Stimulated activated CD4-positive, alpha-beta T cell treated with anti-CD3 and anti-CD28 coated beads, Interleukin-1b, Interleukin-23, amount 100 ng/mL, for 1 hour (primary cell): ENCODE measurements at places on chromosomes 6 and 20.

- DNase-seq: no peak
Observed at GRCh38 chr6:149936743-149937142, 5.1 kb upstream of the ULBP2 start.

DNA sequence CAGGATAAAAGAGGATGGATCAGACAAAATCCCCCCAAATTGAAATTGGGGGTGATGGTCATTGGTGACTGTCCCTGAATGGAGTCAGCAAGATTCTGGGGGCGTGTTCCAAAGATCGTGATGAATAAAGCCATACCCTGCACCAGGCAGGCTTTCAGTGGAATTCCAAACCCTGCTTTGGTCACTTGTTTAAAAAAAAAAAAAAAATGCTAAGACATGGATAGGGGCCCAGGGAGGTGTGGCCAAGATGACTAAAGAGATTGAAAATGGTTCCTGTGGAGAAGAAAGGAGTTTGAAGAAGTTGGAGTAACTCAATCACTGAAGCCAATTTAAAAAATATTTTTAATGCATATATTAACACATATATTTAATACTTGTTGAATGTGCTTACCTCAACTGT, 161.4 kb upstream of the KCNG1 start:
- no peak for DNase-seq

- no peak for DNase-seq
Observed at GRCh38 chr6:3571836-3572235, 115.0 kb upstream of the SLC22A23 start.

GRCh38 chr6:18577491-18577890, 190.3 kb downstream of the RNF144B start:
- no peak for DNase-seq

- peak; percentile 44 for DNase-seq
Observed at GRCh38 chr20:2742934-2743559, 50.5 kb downstream of the EBF4 start.

DNA sequence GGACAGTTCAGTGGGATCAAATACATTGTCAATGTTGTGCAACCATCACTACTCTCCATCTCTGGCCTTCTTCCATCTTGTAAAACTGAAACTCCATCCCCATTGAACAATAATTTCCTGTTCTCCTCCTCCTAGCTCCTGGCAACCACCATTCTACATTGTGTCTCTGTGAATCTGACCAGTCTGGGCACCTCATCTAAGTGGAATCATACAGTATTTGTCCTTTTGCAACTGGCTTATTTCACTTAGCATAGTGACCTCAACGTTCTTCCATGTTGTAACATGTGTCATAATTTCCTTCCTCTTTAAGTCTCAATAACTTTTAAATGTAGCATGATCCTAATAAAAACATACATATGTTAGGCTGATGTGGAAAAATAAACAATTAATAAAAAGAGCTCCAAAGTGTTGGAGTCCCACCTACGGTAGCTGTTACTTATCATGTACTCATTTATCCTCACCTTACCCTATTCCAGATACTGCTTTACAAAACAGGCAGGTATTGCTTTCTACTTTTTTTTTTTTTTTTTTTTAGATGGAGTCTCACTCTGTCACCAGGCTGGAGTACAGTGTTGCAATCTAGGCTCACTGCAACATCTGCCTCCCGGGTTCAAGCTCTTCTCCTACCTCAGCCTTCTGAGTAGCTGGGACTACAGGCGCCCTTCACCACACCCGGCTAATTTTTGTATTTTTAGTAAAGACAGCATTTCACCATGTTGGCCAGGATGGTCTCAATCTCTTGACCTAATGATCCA, 91.9 kb downstream of the TNFAIP3 start:
- DNase-seq: no peak

- no peak for DNase-seq
Observed at GRCh38 chr6:148969603-148970061, 222.8 kb downstream of the UST start.

GRCh38 chr20:18839507-18840247, 26.1 kb downstream of the SCP2D1 start:
- no peak for DNase-seq

DNA sequence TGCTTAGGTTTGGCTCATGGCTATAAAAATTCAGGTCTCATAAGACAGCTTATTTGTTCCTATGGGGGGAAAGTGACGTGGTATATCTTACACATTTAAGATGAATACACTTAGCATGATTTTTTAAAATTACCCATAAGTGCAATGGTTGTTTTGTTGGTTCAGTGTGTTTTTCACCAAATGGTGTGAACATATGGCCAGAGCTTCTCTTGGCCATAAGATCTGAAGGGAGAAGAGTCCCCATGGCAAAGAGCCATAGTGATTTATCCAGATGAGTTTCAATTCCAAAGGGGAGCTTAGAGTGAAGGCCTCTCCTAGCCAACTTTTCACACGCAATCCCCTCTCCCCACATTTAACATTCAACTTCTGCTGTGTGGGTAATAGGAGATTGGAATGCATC, 107.6 kb downstream of the TMEM242 start:
- DNase-seq: no peak

DNA sequence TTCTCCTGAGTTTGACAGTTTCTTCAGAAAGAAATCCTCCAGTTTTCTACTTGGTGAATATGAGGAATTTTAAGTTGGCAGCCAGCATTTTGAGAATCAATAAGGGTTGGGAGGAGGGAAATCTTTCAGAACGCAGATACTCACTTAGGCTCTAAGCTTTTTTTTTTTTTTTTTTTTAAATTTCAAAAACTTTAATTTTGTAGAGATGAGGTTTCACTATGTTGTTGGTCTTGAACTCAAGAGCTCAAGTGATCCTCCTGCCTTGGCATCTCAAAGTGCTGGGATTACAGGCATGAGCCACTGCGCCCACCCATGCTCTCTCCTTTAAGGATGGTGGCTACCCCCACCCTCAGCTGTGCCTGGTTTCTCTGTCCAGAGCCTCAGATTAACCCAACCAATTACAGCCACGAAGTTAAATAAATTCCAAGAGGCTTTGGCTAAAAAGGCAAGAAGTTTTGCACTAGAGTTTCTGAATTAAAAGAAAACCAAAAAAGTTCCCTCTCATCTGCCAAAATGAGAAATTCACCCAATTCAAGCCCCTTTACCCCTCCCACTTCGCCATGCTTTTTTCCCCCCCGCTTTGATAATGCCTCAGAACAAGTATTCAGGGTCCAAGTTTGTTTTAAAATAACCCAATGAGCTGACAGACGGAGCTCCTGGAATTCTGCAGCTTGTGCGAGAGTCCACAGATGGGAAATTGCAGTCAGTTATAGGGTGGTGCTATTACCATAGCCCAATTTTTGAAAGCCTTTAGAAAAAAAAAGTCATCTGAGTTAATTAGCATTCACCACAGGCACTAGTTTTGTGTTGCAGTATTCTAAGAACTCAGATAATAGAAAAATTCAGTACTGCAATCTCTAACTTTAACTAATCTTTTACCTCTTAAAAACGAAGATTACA, 94.3 kb upstream of the BEND3 start:
- DNase-seq: no peak

DNA sequence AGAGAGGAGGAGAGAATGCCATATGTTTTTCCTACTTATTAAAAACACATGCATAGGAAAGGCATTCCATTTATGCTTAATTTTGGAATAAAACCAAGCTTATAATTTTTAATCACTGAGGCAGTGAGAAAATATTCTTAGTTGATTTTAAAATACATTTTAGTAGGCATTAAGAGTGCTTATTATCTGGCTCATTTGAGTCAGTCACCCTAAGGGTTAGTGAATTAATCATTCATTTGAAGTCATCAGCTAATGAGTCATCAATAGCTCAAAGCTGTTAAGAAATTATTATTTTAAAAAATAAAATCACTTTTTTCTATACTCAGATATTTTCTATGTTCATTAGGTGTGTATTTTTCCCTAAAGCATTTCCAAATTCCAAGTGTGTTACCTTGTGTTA, 81.6 kb downstream of the TMEM200A start:
- no peak for DNase-seq

DNA sequence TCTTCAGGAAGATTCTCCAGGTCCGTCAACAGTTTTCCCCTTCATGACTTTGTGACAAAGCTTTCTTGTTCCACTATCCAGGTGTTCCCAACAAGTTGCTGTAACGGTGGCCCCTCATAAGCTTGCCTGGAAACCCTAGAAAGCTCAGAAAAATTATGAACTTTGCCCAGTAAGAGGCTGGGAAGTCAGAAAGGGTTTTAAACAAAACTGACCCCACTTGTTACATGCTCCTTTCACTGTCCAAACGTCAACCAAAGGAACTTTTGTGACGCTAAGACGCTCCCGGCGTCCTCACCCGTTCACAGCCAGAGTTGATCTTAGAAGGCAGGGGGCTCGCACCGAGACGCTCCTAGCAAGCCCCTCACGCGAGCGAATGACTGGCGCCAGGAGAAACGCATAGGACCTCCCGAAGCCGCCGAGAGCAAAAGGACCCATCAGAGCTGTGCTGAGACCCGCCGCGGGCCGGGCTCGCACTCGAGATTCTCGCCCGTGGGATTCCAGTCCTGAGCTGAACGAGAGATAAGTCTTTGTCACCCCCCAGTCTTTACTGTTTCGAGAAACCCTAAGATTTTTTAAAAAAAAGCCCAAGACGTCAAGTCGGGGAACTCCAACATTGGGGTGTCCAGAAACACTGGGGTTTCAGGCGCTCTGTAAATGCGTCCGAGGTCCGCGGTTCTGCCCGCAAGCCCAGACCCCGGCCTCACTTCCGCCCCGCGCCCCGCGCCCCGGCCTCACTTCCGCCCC, 544 bp upstream of the ACAT2 start:
- DNase-seq: no peak

- no peak for DNase-seq
Observed at GRCh38 chr6:137492289-137493217, 1.6 kb downstream of the OLIG3 start.

- DNase-seq: no peak
Observed at GRCh38 chr20:21437816-21438215, 40.5 kb upstream of the NKX2-4 start.

GRCh38 chr20:37886851-37887297, 16.1 kb upstream of the VSTM2L start:
- DNase-seq: no peak

- DNase-seq: no peak
Observed at GRCh38 chr6:34671367-34671766, 25.2 kb downstream of the ILRUN start.

DNA sequence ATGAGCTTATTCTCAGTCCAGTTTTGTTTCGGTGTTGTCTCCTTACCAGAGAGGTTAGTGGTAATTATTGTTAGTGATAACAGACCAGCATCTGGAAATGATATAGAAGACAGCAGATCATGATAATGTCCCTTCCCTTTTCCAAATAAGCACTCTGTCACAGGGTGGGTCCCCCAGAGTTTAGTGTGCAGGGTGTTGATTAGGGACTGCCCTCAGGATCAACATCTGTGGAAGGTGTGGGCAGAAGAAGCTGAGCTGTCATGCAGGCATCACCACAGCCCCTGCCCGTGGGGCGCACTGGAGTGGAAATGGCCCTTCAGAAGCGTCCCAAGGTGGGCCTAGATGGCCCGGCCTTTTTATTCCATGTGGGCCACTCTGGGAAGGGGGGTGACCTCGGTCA, 67.6 kb upstream of the DTNBP1 start:
- DNase-seq: no peak

- no peak for DNase-seq
Observed at GRCh38 chr6:84411060-84411629, 183.7 kb upstream of the CEP162 start.

DNA sequence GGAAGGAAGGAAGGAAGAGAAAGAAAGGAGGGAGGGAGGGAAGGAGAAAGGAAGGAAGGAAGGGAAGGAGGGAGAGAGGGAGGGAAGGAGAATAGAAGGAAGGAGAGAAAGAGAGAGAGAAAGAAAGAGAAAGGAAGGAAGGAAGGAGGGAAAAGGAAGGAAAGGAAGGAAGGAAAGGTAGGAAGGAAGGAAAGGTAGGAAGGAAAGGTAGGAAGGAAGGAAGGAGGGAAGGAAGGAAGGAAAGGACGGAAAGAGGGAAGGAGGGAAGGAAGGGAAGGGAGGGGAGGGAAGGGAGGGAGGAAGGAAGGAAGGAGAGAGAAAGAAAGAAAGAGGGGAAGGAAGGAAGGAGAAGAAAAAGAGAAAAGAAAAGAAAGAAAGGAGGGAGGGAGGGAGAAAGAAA, 47.0 kb upstream of the TFAP2A start:
- DNase-seq: no peak

GRCh38 chr20:63814891-63815614, 16.0 kb downstream of the ZBTB46 start:
- DNase-seq: no peak

DNA sequence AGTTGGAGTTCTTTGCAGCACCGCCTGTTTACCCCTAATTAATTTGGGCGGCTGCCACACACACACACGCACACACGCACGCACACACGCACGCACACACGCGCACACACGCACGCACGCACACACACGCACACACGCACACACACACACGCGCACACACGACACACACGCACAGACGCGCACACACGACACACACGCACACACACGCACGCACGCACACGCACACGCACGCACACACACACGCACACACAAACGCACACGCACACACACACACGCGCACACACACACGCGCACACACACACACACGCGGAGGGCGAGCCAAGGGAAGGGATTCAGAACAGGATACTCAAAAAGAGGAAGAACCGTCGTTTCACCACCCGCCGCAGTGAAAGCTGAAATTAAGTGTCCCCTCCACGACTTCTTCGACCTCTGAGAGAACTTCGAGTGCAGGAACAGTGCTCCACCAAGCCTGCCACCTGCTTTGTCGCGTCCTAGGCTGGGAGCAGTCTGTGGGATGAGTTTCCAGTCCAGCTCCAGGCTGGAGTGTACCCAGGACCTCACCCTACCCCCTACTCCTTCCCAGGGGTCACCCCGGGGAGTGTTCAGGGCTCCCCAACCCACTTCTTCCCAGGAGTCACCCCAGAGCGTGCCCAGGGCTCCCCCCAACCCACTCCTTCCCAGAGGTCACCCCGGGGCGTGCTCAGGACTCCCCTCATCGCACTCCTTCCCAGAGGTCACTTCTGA, 1.1 kb downstream of the RNASET2 start:
- no peak for DNase-seq
